ENCODE measurements at places on chromosomes 5 and 9.

GRCh38 chr9:87122947-87123685, 175.8 kb upstream of the GAS1 start:
- no peak for DNase-seq

DNA sequence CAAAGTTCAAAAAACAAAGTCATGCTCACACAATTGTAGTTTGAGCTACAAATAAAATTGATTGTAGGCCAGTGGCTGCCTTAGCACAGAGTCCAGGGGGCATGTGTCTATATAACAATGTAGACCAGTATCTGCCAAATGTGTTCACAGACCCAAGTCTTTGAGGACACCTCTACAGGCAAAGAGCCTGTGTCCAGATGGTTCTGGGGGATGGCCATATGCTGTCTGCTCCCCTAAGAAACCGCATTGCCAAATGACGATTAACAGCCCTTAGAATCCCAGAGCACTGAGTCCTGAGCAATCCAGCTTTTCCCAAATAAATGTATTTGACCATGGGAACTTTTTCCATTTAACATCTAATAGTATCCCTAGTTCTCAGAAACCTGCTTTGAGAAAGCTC, 169.6 kb downstream of the ADCY2 start:
- peak; percentile 91 for DNase-seq

DNA sequence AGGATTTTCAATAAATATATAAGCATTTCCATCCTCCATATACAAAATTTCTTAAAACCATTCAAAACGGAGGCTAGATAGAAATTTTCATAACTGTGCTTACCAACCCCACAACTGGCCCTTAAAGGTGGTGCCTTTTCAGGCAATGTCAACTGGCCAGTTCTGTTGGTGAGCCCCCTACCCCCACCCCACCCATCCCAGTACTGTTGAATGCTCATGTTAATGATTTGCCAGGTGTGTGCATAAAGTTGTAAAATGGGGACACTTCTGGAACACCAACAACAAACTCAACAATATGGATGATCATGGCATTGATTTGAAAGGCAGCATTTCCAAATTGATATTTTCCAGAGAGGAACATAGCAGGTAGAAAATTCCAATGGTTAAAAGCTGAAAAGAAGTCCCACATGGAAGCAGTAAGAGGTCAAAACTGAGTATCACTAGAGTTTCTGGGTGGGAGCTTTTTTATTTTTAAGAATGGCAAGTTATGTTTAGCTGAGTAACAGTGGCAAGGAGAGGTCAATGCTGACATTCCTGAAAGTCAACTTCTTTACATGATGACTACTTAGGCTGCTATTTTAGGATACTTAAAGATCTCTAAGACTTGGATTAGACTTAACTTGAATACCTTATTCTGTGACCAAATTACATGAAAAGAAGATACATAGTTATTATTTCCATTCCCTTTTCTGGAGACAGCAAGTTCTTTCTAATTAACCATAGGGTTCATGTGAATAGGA, 2.7 kb downstream of the LEAP2 start:
- DNase-seq: no peak

GRCh38 chr9:7433508-7434292, 365.9 kb downstream of the DMAC1 start:
- no peak for DNase-seq

- DNase-seq: no peak
These were observed 529.3 kb downstream of the DMRTA1 start for GRCh38 chr9:22975951-22976350.

DNA sequence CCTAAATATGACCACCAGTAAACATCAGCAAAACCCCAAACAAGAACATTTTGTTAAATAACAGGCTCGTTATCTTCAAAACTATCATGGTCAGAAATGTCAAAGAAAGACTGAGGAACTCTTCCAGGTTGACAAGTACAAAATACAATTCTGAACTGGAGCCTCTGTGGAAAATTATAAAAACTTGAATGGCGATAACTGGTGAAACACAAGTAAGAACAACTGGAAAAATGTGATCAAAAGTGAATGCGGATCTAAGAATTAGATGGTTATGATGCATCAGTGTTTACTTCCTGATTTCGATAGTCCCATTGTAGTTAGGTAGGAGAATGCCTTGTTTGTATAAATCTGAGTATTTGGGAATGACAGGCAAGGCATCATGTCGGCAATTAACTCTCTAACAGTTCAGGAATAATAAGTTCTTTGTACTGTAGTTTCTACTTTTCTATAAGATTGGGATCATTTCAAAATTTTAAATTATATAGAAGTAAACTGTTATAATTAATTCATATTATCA, 740.2 kb upstream of the DMAC1 start:
- no peak for DNase-seq

- DNase-seq: no peak
These were observed 190.1 kb downstream of the PARP8 start for GRCh38 chr5:50856401-50857119.

GRCh38 chr5:8446179-8446578, 577.2 kb downstream of the MTRR start:
- DNase-seq: no peak

DNA sequence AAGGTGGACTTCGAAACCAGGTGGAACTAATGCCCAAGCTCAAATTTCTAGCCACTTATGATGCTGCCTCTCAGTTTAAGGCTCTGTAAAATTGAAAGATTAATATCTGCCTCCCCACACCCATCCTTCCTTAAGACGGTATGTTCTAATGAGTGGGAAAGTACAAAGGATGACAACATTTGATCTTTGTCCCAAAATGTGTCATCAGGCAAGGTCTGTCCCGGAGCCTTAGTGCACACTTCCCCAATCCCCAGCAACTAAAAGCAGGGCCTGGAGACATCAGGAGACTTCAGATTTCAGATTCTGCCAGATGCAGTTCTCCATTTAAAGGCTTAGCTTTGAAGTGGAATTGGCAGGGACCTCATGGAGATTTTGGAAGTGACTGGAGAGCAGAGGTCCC, 316.5 kb downstream of the ASTN2 start:
- DNase-seq: no peak

- DNase-seq: no peak
These were observed 34.7 kb downstream of the GABRP start for GRCh38 chr5:170818232-170818631.

DNA sequence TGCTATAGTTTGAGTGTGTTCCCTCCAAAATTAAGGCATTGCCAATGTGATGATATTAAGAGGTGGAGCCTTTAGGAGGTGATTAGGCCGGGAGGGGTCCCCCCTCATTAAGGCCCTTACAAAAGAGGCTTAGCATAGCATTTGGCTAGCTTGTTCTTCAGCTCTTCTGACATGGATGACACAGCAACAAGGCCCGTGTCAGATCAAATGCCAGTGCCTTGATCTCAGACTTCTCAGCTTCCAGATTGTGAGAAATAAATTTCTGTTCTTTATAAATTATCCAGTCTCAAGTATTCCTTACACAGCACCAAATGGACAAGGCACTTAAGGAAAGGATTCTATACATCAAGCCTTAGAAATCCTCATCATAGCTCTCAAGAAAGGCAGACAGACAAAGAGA, 31.8 kb downstream of the SLC38A9 start:
- DNase-seq: no peak

GRCh38 chr9:99114846-99115500, 10.1 kb downstream of the TGFBR1 start:
- DNase-seq: peak; percentile 57

DNA sequence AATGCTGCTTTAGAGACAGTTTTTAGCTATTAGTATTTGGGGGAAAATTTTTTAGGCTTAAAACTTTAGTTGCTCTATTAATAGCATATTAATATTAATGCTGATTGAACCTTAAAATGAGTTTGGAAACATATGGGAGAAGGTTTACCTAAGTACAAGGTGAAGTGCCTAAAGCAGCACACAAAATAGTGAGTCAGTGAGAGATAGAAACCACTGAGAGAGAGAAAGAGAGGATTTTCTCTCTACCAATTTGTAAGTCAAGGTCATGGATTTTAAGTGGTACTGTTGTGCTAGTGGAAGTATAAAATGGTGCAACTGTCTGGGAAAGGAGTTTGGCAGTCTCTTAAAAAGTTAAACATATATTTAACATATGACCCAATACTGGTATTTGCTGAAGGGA, 64.9 kb downstream of the MARCHF3 start:
- DNase-seq: no peak

DNA sequence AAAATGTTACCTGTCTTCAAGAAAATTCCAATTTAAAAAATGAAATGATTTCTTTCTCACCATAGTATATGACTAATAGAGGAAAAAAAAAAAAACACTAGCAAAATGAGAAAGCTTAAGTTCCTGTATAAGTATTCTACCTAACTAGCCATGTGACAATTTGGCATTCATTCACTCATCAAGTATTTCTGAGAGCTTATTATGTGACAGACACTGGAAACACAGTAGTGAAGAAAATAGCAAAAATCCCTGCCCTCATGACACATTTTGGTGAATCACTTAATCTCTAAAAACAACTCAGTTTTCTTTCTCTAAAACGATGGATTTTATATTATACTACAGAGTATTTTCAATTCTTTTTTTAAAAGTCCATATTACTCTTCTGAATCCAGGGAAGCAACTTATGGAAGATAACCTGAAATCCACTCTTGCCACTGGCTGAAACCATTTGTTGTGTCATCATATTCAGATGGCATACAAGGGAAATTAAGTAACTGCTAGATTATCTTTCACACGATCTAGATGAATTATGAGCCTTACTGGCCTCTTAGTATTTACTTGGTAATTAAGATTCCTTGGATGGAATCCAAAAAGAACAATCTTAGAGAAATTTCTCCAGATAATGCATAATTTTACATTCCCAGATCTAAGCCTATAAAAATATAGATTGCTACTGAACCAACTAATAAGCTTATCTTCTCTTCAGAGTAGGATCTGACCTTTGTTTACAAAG, 5.5 kb downstream of the PTBP3 start:
- DNase-seq: no peak

GRCh38 chr5:176415240-176415951, 943 bp downstream of the CLTB start:
- peak; percentile 24 for DNase-seq

GRCh38 chr5:178383301-178383918, 150.8 kb upstream of the PHYKPL start:
- no peak for DNase-seq

GRCh38 chr5:95410279-95410678, 19.1 kb downstream of the FAM81B start:
- peak; percentile 66 for DNase-seq

DNA sequence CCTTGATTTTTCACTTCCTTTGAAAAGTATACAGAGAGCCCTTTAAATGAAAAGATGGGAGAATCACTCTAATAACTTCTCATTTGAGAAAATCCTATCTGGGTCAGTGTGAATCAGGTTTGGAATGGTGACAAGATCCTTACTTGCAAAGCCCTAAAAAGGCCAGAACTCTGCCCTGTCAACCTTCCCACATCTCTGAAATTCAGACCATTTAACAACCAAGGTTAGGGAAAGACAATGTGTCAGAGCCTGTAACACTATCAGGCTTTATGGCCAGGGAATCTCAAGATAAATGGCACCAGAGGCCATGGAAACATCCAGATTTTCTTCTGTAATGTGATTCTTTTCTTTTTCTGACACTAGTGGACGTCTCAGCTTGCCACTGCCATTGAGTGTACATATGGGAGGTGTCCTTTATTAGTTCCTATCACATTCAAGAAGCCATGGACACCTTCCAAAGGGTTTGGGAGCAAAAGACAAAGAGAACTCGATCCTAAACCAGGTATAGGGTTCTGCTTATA, 165.7 kb upstream of the GPR151 start:
- DNase-seq: peak; percentile 4

DNA sequence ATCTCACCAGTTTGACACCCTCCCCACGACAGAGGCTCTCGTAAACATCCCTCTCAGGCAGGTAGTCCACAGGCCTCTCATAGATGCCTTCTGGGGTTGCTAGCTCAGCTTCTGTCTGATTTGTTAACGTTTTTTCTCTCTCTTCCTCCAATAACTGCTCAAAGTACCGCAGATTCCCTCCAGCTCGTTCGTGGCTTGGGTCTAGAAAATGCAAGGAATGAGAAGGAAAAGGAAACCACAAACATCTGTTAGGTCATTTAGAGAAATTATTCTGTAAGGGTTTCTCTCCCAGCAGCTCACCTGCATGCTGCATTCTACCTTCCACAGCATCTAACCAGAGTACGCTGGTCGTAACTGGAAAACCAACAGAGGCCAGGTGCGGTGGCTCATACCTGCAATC, 18.5 kb downstream of the P4HA2 start:
- no peak for DNase-seq

DNA sequence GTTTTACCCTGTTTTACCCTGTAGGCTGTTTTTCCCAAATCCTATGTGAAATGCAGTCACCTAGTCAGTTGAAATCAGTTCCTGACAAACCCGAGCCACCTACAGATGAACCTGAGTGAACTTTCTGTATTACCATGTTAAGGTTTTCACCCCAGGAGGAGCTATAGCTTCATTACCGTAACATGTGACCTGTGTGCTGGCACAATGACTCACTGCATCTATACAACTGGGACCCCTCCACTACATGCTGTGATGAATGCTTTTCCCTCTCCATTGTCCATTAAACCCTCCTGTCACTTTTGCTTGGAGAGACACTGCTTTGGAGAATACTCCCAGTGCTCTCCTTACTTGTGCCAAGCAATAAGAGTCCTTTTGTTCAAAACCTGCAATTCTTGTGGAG, 1974.8 kb downstream of the EFNA5 start:
- DNase-seq: no peak

GRCh38 chr5:15510831-15511230, 10.9 kb downstream of the FBXL7 start:
- no peak for DNase-seq

- DNase-seq: no peak
These were observed 24.9 kb upstream of the PSD2 start for GRCh38 chr5:139770722-139771121.

- no peak for DNase-seq
These were observed 141.7 kb upstream of the MARCHF11 start for GRCh38 chr5:16321284-16321683.

DNA sequence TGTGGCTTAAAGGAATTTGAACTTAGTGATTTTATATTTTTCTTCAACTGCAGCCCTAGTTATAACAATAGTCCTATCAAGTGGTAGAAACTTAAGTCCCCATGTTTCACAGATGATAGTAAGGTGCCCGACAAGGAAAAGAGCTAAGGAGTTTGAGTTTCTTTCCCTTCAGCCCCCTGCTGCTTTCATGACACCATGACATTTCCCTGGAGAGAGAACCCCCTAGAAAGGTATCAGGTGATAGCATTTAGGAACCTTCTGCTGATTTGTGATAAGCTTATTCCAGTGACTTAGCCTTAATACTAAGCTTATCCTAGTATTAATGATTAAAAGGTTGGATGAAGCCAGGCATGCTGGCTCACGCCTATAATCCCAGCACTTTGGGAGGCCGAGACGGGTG, 623.8 kb upstream of the TYRP1 start:
- no peak for DNase-seq

- DNase-seq: no peak
These were observed 102.6 kb downstream of the XRCC4 start for GRCh38 chr5:83179966-83180365.

- DNase-seq: no peak
These were observed 155.1 kb downstream of the TRIO start for GRCh38 chr5:14298126-14298847.

GRCh38 chr9:128341435-128341849, 1.1 kb downstream of the SLC27A4 start:
- peak; percentile 81 for DNase-seq

- DNase-seq: no peak
These were observed 13.2 kb upstream of the KIF12 start for GRCh38 chr9:114112325-114112724.

All from cerebellar cortex (tissue), 1 donor.